Neural progenitor cell (in vitro differentiated cells): ENCODE measurements at places on chromosomes 13 and 19. TPM values are rescaled to one million over a fixed set of nuclear protein-coding genes. Genes with fewer than 3 reads are reported as not detected.

CEACAM3 gene
- total RNA-seq, result not detected in 2 replicates

RASA3 gene
- 2.9 and 6.0 TPM in 2 replicates for total RNA-seq

GRCh38 chr19:6047256-6047655 lies 63.0 kb downstream of the RFX2 start:
- no peaks in the 10 kb centered on the region for H3K36me3 ChIP-seq
- no peak overlapping the region for H3K4me3 ChIP-seq
- no peak for DNase-seq
- no peak overlapping the region for H3K27ac ChIP-seq

GRCh38 chr13:71806886-71807285 lies 60.1 kb downstream of the DACH1 start:
- H3K4me3 ChIP-seq, result no peak overlapping the region
- peaks cover 17% of the 10 kb centered on the region for H3K4me1 ChIP-seq
- DNase-seq, result no peak
- no peak overlapping the region for H3K27ac ChIP-seq
- H3K36me3 ChIP-seq, result no peaks in the 10 kb centered on the region

DNA sequence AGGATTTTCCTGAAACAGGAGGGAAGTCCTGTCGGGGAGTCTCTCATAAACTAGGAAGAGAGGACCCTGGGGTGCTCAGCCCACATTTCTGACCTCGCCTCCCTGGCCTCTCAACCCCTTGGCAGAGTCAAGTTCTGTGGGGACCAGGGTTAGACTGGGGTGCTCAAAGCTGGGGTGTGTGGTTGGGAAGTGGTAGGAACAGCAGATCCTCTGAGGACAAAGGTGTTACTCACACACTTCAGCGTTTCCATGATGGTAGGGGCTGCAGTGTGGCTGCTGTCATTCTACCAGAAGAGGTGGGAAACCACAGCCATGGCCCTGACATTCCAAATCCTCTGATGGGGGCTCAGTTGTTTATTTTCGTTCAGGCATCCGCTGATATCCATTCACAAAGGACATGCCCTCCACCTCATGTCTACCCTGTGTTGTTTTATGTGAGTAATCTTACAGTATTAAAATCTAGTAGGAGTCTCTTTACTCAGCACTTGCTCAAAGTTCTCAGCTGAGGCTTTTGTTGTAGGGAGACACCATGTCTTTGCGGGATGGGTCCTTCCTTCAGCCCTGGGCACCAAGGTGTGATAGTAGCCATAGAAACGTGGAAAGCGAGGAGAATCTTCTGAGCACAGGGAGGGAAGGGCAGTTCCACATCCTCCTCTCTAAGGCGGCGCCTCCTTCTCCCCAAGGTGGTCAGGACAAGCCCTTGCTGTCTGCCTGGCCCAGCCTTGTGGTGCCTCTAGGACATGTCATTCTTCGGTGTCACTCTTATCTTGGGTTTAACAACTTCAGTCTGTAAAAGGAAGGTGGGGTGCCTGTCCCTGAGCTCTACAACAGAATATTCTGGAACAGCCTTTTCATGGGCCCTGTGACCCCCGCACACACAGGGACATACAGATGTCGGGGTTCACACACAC lies 1.5 kb downstream of the KIR2DL3 start:
- no peak for DNase-seq
- H3K36me3 ChIP-seq, result no peaks in the 10 kb centered on the region
- no peaks in the 10 kb centered on the region for H3K27me3 ChIP-seq
- H3K27ac ChIP-seq, result no peak overlapping the region
- no peak overlapping the region for H3K4me3 ChIP-seq

GRCh38 chr19:18975869-18976268 lies 34.9 kb upstream of the HOMER3 start:
- H3K4me3 ChIP-seq, result no peak overlapping the region
- H3K4me1 ChIP-seq, result no peaks in the 10 kb centered on the region
- no peak overlapping the region for H3K27ac ChIP-seq
- DNase-seq, result no peak
